ENCODE measurements at places on chromosomes 5 and 9.

- no peak for DNase-seq
Measured at GRCh38 chr9:98449871-98450270, 194.4 kb upstream of the TBC1D2 start.

GRCh38 chr5:81694726-81695125, 56.2 kb downstream of the SSBP2 start:
- peak; percentile 14 for DNase-seq

DNA sequence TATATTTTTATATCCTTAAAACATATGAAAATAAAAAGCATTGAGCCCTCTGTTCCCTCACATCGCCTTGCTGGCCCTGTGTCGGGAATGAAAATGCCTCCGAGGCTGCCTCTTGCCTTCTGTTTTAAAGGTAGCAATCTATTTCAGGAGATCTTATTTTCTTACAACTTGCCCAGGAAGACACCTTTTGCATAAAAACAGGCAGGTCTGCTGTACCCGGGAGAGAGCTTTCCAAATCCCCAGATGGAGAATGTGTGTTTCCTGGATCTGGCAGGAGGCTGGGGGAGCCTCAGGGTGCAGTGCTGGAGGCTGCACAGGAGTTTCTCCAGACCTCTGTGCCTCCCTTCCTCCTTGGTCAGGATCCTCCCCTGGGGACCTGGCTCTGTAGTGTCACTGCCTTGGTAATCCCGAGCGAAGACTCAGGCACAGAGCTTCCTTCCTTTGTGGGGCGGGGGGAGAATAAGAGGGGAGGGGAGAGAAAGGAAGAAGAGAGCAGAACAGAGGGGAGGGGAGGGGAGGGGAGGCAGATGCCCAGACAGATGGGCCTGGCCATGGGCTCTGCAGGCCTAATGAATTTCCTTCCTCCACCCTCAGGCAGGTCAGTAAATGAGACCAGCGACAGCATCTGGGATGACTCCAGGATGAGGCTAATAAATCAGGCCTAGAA, 104.0 kb upstream of the BOD1 start:
- DNase-seq: no peak

GRCh38 chr5:38751103-38751502, 94.7 kb upstream of the OSMR start:
- no peak for DNase-seq

GRCh38 chr9:95992536-95992935, 117.0 kb downstream of the ERCC6L2 start:
- DNase-seq: no peak

GRCh38 chr5:172144291-172144815, 43.7 kb downstream of the STK10 start:
- DNase-seq: no peak

DNA sequence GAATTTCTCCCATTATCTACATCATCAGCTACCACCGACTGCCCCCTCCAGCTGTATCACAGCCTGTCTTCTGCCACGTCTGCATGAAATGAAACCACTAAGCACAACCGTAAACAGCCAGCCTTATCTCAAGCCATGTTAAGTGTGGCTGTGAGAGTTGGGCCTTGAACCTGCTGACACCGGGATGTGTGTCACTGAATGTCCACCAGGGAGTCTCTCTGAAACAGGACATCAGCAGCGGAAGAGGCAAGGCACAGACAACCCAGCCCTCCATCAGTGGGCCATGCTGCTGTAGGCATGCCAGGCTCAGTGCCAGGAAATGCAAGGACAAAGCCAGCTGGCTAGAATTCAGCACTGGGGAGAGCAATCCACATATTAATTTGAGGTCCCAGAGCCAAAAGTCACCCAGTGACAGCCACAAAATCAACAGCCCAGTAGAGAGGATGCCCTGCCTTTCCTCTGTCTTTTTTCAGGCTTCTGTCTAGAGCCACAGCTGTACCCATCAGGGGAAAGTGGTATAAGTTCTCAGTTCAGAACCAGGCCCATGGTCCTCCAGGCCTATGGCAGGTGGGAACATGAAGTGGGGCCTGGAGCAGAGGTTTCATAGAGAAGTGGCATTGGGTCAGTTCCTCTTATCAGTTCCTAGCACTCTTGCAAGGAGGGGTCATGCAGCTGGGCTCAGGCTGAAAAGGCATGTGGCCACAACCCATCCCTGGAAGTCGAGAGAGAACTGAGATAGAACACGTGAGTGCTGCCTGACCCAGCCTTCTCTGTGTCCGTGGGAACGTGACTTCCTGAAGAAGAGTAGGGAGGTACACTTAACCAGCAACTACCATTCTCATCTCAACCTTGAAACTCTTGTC, 199.4 kb downstream of the ESM1 start:
- no peak for DNase-seq

GRCh38 chr5:142587354-142587965, 98.4 kb downstream of the FGF1 start:
- no peak for DNase-seq

DNA sequence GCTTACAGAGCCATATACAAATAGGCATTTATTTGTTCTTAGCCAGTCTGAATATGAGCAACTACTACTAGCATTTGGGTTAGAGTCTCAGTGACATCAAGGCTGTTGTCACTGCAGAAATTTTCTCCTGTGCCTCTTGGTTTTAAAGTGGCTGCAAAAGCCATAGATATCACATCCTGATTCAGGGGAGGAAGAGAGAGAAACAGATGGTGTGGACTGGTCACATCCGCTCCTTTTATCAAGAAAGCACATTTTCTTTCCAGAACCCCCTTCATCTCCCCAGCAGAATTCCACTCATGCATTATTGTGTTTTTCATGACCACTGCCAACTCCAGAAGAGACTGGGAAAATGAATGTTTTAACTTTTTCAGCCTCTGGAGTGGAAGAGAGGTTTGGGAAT, 69.8 kb downstream of the PTTG1 start:
- DNase-seq: no peak

- DNase-seq: no peak
Measured at GRCh38 chr9:89309166-89309565, 1.8 kb upstream of the CKS2 start.

GRCh38 chr5:178429491-178430185, 160.6 kb downstream of the COL23A1 start:
- DNase-seq: no peak

All from right renal pelvis (tissue), 4 donors.